ENCODE measurements at places on chromosomes 1 and 21. TPM values are rescaled to one million over a fixed set of nuclear protein-coding genes. Genes with fewer than 3 reads are reported as not detected.

GRCh38 chr1:240801442-240801841 is 189.5 kb upstream of the GREM2 start:
- no peaks in the 10 kb centered on the region for H3K4me1 ChIP-seq
- no peak overlapping the region for H3K27ac ChIP-seq
- no peaks in the 10 kb centered on the region for H3K27me3 ChIP-seq
- no peak for DNase-seq

DNA sequence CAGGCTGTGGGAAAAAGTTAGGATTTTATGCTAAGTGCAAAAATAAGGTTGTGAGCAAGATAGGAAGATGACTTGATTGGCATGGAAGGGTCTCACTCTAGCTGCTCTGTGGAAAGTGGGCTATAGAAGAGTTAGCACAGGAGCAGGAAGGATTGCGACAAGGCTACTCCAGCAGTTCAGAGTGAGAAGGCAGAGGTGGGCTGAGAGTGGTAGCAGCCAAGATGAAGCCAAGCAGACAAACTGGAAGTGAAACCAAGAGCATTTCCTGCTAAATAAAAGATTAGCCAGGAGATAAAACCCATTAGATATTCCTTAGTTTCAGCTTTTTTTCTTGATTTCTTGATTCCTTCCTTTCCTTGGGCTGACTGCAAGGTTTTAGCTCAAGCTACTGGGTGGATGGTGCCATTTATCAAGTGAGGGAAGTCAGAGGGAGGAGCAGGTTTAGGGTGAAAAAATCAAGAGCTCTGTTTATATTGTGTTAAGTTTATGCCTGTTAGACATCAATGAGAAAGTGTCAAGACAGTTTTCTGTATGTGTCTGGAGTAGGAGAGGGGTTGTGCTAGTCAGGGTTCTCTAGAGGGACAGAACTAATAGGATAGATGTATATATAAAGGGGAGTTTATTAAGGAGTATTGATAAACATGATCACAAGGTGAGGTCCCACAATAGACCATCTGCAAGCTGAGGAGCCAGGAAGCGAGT is 33.1 kb upstream of the ZNF644 start:
- DNase-seq: no peak

Gene BSND
- not detected for total RNA-seq

DNA sequence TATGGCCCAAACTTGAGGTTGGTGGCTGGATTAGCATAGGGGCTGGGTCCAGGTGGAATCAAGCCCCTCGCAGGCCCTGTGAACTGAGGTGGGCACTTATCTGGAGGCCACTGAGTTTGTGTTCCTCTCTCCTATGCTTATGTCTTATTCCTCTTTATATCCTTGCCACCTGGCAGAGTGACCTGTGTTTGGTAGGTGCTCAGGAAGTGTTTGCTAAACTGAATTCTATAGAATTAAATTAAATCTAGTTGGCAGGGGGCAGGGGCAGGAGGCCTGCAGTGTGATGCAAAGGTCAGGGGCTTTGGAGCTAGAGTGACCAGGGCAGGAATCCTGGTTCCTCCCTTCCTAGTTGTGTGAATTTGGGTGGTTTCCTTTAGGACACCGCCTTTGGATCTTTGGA is 1.1 kb upstream of the TMEM9 start:
- H3K4me3 ChIP-seq: no peak overlapping the region
- H3K4me1 ChIP-seq: peaks cover 22% of the 10 kb centered on the region
- DNase-seq: peak; percentile 11
- H3K27me3 ChIP-seq: no peaks in the 10 kb centered on the region
- no peak overlapping the region for H3K27ac ChIP-seq

Gene RNPC3
- 23.8 TPM for total RNA-seq

Gene LDLRAD2
- 0.29 TPM for total RNA-seq

DNA sequence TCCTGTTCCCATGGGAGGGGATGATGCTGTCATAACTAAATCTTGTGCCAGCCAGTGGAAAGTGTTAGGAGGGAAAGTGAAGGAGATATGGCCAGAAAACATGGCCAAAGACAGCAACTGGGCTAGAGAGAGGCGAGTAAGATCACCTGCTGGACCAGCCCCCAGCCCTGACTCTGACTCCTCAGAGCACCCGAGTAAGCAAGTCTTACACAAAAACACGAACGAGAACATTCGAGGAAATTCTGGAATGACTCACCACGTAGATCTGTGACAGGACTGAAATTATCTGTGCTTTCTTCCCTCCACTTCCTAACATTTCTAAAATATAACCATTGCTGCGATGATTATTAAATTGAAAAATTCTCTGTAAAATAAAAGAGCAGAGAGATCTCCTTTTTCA is 9.2 kb downstream of the ZNF496 start:
- no peak for DNase-seq
- H3K4me3 ChIP-seq: no peak overlapping the region
- peaks cover 60% of the 10 kb centered on the region for H3K36me3 ChIP-seq
- H3K4me1 ChIP-seq: no peaks in the 10 kb centered on the region
- H3K27me3 ChIP-seq: no peaks in the 10 kb centered on the region
- H3K27ac ChIP-seq: no peak overlapping the region

DNA sequence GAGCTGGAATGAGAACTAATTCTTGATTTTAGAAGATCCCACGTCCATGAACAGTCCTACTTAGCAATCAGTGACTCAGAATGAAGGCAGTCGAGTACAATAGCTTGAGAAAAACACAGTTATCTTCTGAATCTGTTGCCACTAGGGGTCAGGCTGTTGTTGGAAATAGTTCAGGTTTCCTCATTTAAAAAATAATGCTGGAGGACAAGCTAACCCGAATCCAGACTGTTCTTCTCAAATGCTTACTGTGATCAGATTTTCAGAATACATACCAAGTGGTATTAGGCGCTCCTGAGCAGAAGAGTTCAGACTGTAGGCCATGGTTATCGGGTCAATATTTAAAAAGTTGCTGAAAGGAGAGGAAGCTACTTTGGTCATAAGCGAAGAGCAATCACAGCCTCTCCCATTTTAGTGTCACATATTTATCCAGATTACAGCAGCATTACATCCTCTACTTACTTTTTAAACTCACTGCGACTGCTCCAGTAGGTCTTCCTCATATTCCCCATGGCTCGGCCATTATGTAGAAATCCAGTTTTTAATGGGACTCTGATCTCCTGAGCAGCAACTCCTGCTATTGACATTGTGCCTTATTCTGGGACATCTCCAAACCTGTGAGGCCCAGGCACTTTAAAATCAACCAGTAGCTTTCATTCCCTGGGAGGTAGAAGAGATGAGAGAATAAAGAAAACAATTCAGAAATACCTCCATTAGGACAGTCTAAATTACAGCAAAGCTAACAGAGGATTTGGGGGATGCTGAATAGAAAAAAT is 10.9 kb downstream of the ERRFI1 start:
- H3K36me3 ChIP-seq: peaks cover 39% of the 10 kb centered on the region
- no peaks in the 10 kb centered on the region for H3K27me3 ChIP-seq
- H3K4me3 ChIP-seq: peak overlapping the region; percentile 27
- DNase-seq: no peak
- peak overlapping the region; percentile 77 for H3K27ac ChIP-seq

DNA sequence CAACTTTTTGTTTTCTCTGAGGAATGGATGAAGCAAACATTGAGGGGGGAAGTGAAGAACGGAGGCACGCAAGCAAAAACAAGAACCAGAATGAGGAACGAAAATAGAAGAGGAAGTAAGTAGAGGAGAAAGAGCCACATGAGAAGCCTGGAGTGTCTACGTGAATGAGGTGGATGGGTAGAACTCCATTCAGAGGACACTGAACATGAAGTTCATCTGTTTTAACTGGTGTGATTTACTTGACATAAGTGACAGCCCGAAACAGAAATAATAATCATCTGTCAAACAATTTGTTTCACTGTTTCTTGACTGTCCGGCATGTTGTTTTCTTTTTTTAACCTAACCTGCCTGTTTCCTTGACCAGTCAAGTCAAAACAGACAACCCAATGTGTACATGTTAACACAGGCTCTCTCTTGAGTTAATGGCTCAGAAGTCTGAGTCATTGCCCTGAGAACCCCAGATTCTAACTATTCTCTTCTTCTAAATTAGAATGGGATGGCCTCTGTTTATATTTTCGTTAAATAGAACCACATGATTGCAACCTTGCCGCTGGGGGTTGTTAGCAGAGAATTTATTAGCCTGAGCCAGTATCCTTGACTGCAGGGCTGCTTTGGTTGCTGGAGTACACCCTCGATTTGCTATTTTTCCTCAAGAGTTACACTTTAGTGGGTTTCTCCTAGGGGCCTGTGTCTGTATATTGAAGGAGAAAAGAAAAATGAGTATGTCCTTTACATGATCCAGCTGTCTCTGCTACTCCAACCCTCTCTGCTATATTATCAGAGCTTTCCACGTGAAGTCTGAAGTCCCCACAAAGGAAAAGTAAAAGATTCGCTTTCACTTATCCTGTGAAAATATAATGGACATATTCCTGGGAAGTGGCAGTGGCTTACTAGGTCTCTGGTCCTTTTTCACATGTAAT is 151.7 kb downstream of the ZC3H11B start:
- peaks cover 53% of the 10 kb centered on the region for H3K4me1 ChIP-seq
- peak overlapping the region; percentile 80 for H3K27ac ChIP-seq
- no peak for DNase-seq

- no peaks in the 10 kb centered on the region for H3K27me3 ChIP-seq
- no peak overlapping the region for H3K27ac ChIP-seq
- peaks cover 11% of the 10 kb centered on the region for H3K4me1 ChIP-seq
- no peaks in the 10 kb centered on the region for H3K36me3 ChIP-seq
- no peak for DNase-seq
Measured at GRCh38 chr1:10601342-10602070, 126.8 kb downstream of the PEX14 start.

- no peak for DNase-seq
- H3K36me3 ChIP-seq: peaks cover 39% of the 10 kb centered on the region
- H3K27ac ChIP-seq: peak overlapping the region; percentile 77
- H3K27me3 ChIP-seq: no peaks in the 10 kb centered on the region
- H3K4me1 ChIP-seq: peaks cover 12% of the 10 kb centered on the region
Measured at GRCh38 chr1:150808846-150809245, 786 bp upstream of the CTSK start.

DNA sequence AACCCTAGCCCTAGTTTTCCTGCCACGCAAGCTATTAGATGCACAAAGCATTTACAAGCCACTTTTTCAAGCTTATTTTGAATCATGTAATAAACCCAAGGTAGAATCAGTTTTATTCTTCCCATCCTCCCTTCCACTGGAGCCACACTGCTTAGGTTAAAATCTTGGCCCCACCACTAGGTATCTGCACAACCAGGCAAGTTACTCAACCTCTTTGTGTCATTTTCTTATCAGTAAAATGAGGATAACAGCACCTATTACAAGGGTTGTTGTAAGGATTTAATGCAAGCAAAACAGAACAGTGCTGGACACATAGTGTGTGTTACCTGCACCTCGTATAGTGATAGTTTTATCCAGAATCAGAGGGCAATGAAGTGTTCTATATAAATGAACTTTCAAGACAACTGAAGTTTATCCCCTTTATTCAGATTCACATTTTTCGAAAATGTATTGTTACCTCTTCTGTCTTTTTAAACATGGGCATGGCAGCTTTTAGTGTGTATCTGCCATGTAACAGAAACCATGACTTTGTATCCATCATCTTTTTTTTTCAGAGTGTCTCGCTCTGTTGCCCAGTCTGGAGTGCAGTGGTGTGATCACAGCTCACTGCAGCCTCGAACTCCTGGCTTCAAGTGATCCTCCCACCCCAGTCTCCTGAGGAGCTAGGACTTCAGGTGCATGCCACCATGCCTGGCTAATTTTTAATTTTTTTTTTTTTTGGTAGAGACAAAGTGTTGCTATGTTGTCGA is 17.2 kb upstream of the TTC39A start:
- H3K4me3 ChIP-seq: no peak overlapping the region
- H3K27me3 ChIP-seq: peaks cover 16% of the 10 kb centered on the region
- peaks cover 26% of the 10 kb centered on the region for H3K4me1 ChIP-seq
